SJSA1 (cell line): ENCODE measurements at places on chromosomes 16 and 17. TPM values are rescaled to one million over a fixed set of nuclear protein-coding genes. Genes with fewer than 3 reads are reported as not detected.

DNA sequence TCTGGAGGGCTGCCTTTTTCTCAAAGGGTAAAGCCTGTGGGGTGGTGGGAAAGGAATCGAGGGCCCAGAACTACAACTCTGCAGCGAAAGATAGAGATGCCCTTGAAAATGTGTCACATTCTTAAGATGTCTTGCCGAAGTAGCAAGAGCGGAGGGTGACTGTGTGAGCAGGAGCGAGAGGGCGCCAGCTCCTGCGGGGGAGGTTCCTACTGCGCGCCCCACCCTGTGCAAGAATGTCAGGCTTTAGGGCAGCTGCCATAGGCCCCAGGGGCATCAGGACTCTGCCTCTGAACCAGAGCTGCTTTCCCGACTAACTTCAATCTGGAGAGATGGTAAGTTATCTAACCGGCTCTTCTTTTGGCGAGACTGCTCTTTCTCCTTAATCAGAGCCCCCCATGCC is 11.8 kb upstream of the ITGAE start:
- no peaks in the 10 kb centered on the region for H3K27me3 ChIP-seq
- H3K36me3 ChIP-seq: peaks cover 81% of the 10 kb centered on the region
- no peak for DNase-seq
- no peak overlapping the region for H3K27ac ChIP-seq
- no peaks in the 10 kb centered on the region for H3K4me1 ChIP-seq

DNA sequence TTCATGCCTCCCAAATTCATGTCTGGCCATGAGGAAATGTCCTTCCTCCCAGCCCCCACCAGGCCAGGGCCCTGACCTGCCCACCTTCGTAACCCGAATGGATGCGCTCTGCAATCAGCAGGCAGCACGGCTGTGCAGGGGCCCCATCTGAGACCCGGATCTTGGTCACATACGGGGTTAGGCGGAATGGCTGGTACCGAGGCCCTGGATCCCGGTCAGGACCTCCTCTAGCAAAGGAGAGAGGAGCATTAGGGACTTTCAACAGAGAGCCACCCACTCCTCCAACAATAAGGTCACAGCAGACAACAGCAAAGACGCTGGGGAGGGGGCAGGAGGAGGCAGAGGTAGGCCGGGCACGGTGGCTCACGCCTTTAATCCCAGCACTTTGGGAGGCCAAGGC is 3.6 kb downstream of the PER1 start:
- no peak overlapping the region for H3K4me3 ChIP-seq
- peaks cover 31% of the 10 kb centered on the region for H3K4me1 ChIP-seq
- H3K27me3 ChIP-seq: no peaks in the 10 kb centered on the region
- H3K36me3 ChIP-seq: peaks cover 65% of the 10 kb centered on the region
- DNase-seq: no peak

GRCh38 chr17:80119839-80120238 is 18.5 kb downstream of the GAA start:
- no peak for DNase-seq
- H3K27ac ChIP-seq: no peak overlapping the region
- no peaks in the 10 kb centered on the region for H3K4me1 ChIP-seq
- H3K27me3 ChIP-seq: no peaks in the 10 kb centered on the region
- no peaks in the 10 kb centered on the region for H3K36me3 ChIP-seq

GRCh38 chr17:74740173-74740572 is 3.1 kb downstream of the RAB37 start:
- H3K27ac ChIP-seq: no peak overlapping the region
- no peaks in the 10 kb centered on the region for H3K36me3 ChIP-seq
- peaks cover 13% of the 10 kb centered on the region for H3K27me3 ChIP-seq
- no peak overlapping the region for H3K4me3 ChIP-seq
- peak; percentile 36 for DNase-seq
- H3K4me1 ChIP-seq: peaks cover 57% of the 10 kb centered on the region

- no peak for DNase-seq
- no peak overlapping the region for H3K4me3 ChIP-seq
- no peaks in the 10 kb centered on the region for H3K36me3 ChIP-seq
- H3K27ac ChIP-seq: no peak overlapping the region
Observed at GRCh38 chr17:48357779-48358602, 72.0 kb downstream of the SKAP1 start.

GRCh38 chr16:46830417-46830901 is 521 bp downstream of the C16orf87 start:
- peak overlapping the region; percentile 90 for H3K4me3 ChIP-seq
- peaks cover 14% of the 10 kb centered on the region for H3K4me1 ChIP-seq
- H3K27ac ChIP-seq: peak overlapping the region; percentile 71
- DNase-seq: no peak

DNA sequence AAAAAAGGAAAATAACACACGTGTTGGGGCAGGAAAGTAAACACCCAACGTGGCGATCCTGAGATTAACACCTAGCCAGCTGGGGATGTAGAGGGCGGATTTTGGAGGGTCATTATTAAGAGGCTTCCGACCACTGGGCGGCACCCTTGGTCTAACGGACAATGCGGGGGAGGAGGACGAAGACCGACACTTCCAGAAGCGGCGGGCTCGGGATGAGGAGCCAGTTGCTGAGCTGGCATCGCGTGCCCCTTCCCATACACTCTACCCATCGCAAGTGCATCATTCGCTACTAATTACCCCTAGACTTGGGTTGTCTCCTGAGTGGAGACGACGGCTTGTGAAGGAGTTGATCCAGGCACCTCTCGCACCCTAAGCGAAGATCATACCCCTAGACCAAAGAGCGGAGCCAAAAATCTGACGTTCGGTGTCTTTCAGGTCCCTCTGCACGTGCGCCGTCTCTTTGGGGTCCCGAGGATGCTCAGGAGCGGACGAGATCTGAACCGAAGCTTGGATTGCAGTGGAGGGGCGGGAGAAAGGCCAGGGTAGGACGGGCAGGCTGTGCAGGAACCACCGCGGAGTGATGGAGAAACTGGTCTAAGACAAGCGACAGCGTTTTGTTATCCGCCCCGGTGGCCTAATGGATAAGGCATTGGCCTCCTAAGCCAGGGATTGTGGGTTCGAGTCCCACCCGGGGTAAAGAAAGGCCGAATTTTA is 17.6 kb downstream of the ZNF213 start:
- H3K36me3 ChIP-seq: no peaks in the 10 kb centered on the region
- peak; percentile 92 for DNase-seq
- peaks cover 18% of the 10 kb centered on the region for H3K4me1 ChIP-seq
- H3K27me3 ChIP-seq: no peaks in the 10 kb centered on the region
- H3K27ac ChIP-seq: no peak overlapping the region
- peak overlapping the region; percentile 39 for H3K4me3 ChIP-seq

- H3K36me3 ChIP-seq: peaks cover 74% of the 10 kb centered on the region
- peaks cover 8% of the 10 kb centered on the region for H3K4me1 ChIP-seq
- DNase-seq: no peak
- H3K27ac ChIP-seq: no peak overlapping the region
- no peaks in the 10 kb centered on the region for H3K27me3 ChIP-seq
Observed at GRCh38 chr16:4431023-4431422, 5.4 kb downstream of the DNAJA3 start.

- H3K4me1 ChIP-seq: peaks cover 21% of the 10 kb centered on the region
- H3K27me3 ChIP-seq: peaks cover 23% of the 10 kb centered on the region
- no peak overlapping the region for H3K27ac ChIP-seq
- H3K4me3 ChIP-seq: peak overlapping the region; percentile 60
- DNase-seq: no peak
Observed at GRCh38 chr17:72590882-72591281, 470.1 kb downstream of the SOX9 start.

DNA sequence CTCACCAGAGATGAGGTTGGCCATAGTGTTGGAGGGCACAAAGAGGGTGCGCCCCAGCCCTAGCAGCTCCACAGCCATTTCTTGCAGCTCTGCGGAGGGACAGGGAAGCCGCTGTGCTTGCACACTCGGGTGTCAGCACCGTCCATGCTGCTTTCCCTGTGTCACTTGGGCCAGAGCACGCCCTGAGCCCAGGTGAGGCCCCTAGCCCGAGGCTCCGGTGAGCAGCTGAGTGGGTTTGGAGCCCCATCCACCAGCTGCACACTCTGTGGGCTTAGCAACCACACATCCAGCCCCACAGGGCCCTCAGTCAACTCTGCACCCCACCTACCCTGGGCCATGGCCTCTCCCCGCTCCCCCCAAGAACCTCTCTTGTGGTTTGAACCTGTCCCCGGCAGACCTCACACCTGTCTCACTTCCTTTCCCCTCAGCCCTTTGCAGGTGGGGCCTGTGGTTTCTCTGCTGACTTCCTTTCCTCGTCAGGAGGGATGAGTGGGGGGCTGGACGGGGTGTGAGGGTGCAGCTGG is 20.7 kb downstream of the TMEM235 start:
- no peak overlapping the region for H3K4me3 ChIP-seq
- H3K27me3 ChIP-seq: no peaks in the 10 kb centered on the region
- DNase-seq: no peak
- 0 out of 2 replicates have a peak, but pooled peaks cover 4% of the 10 kb centered on the region for H3K36me3 ChIP-seq
- no peak overlapping the region for H3K27ac ChIP-seq
- H3K4me1 ChIP-seq: peaks cover 18% of the 10 kb centered on the region

DNA sequence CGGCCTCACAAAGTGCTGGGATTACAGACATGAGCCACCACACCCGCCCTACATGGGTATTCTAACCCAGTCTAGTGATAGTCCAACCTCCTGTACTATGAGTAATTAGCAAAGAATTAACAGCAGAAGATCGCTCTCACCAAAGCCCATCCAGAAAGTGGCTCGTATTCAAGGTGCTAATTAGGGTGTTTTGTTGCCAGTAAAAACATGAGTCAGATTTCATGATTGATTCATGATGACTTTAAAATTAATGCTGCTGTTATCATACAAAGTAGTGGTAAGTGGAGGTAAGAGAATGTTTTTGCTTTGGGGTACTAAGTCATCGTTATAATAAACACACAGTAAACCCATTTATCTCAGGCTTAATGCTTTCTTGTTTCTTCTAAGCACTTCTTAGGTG is 428.8 kb downstream of the WWOX start:
- DNase-seq: no peak
- H3K4me3 ChIP-seq: no peak overlapping the region
- no peaks in the 10 kb centered on the region for H3K36me3 ChIP-seq

DNA sequence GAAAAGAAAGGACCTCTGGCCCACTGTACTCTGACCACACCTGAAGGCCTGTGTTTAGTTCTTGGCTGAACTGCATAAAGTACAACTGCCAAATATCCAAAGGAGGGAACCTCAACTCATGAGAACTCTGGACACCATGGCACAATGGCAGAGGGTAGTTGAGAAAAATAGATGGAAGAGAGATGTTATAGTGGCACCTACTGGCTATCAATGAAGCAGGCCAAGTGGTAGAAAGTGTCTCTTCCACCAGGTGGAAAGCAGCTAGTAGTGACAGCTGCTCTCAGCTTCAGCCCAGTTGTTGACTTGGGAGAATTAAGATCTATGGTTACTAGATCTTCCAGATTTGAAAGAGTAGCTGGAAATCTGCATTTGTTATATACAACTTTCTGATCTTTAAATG is 3.2 kb downstream of the MED31 start:
- no peak overlapping the region for H3K4me3 ChIP-seq
- no peaks in the 10 kb centered on the region for H3K27me3 ChIP-seq
- no peak overlapping the region for H3K27ac ChIP-seq
- H3K4me1 ChIP-seq: peaks cover 22% of the 10 kb centered on the region

- peaks cover 47% of the 10 kb centered on the region for H3K4me1 ChIP-seq
- H3K36me3 ChIP-seq: no peaks in the 10 kb centered on the region
- H3K4me3 ChIP-seq: no peak overlapping the region
- no peak overlapping the region for H3K27ac ChIP-seq
- DNase-seq: peak; percentile 67
- H3K27me3 ChIP-seq: no peaks in the 10 kb centered on the region
Observed at GRCh38 chr17:76793775-76794174, 55.9 kb downstream of the MFSD11 start.

- H3K4me3 ChIP-seq: no peak overlapping the region
- no peaks in the 10 kb centered on the region for H3K27me3 ChIP-seq
- H3K36me3 ChIP-seq: no peaks in the 10 kb centered on the region; the same call in 1 of the 2 replicates
- no peak for DNase-seq
Observed at GRCh38 chr17:40060887-40061608, 1.7 kb upstream of the THRA start.

GRCh38 chr17:78808163-78808562 is 26.1 kb upstream of the CYTH1 start:
- H3K36me3 ChIP-seq: peaks cover 87% of the 10 kb centered on the region
- no peak for DNase-seq
- no peaks in the 10 kb centered on the region for H3K4me1 ChIP-seq
- H3K4me3 ChIP-seq: no peak overlapping the region
- no peak overlapping the region for H3K27ac ChIP-seq

- H3K4me3 ChIP-seq: no peak overlapping the region
- H3K4me1 ChIP-seq: peaks cover 19% of the 10 kb centered on the region
- no peak overlapping the region for H3K27ac ChIP-seq
- H3K36me3 ChIP-seq: peaks cover 82% of the 10 kb centered on the region
- no peak for DNase-seq
- no peaks in the 10 kb centered on the region for H3K27me3 ChIP-seq
Observed at GRCh38 chr16:29794231-29794710, 3.7 kb downstream of the KIF22 start.

DNA sequence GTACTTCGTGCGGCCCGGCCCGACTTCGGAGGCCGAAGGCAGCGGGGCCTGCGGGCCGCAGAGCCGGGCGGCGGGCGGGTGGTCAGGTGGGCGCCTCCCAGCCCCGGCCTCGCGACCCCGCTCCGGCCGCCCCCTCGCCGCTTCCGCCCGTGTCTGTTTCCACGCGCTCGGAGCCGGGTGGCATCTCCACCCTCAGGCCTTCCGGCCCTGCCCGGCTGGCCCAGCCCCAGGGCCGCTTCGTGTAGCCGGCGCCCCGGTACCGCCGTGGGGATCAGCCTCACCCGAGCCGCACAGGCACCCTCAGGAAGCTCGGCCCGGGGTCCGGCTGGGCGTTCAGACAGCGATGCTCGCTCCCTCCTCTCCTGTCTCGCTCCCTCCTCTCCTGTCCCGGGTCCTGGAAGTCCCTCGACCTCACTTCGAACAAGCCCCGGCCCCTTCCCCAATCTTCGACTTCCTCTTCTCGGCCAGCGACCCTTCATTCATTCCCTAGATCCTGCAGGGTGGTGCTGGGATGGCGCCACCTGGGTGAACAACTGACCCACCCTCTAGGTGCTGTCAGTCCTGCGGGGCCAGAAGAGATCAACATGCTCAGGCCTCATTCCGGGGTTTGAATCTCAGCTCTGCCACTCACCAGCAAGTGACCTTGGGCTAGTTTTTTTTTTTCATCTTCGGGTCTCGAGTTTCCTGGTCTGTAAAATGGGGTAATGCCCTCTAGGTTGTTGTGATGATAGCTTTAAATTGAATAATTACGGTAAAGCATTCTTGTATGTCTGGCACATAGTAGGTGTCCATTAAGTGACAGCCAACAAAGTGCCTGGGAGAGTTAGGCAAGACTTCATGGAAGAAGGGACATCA is 610 bp downstream of the VPS4A start:
- peaks cover 9% of the 10 kb centered on the region for H3K4me1 ChIP-seq
- H3K27me3 ChIP-seq: no peaks in the 10 kb centered on the region

The CDH13 gene
- total RNA-seq: 60.7 and 62.5 TPM in 2 replicates

The NRN1L gene
- total RNA-seq: not detected in 2 replicates

The CEMP1 gene
- not detected in 2 replicates for total RNA-seq

The TPSG1 gene
- not detected in 2 replicates for total RNA-seq

The ITGB3 gene
- total RNA-seq: 164 and 202 TPM in 2 replicates

The SHCBP1 gene
- 71.9 and 85.8 TPM in 2 replicates for total RNA-seq

The C16orf46 gene
- 0.18 TPM in 1 of 2 replicates, not detected in the other for total RNA-seq

The AP1G1 gene
- total RNA-seq: 37.4 and 53.9 TPM in 2 replicates

The TBC1D3I gene
- total RNA-seq: 0.03 TPM in 1 of 2 replicates, not detected in the other

The TMEM238L gene
- total RNA-seq: not detected in 2 replicates

The CRYBA1 gene
- not detected in 2 replicates for total RNA-seq

The CCL7 gene
- not detected in 2 replicates for total RNA-seq

The CETP gene
- 0.08 TPM in 1 of 2 replicates, not detected in the other for total RNA-seq

The PYY gene
- total RNA-seq: not detected in 2 replicates

The SLC6A2 gene
- not detected in 2 replicates for total RNA-seq

The CFAP119 gene
- 1.1 and 9.5 TPM in 2 replicates for total RNA-seq

The CD300E gene
- not detected in 2 replicates for total RNA-seq
